ENCODE measurements at places on chromosomes 3 and 15.

DNA sequence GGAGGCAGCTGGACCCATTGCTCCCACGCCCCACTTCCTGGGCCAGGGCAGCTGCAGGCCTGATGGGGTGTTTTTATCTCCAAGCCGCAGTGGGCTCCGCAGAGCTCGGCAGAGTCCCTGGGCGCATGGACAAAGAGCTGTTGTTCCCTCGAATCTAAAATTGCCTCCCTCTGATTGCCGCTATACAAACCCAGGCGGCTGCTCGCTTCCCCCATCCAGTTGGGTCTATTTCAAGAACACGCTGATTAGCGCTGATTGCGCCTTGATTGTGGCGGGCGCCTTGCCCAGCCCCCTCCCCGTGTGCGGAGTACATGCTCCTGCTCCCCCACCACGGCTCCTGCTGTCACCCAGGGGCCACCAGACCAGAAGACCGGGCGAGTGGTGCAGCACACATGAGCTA lies 43.4 kb upstream of the SLC6A1 start:
- DNase-seq = no peak

- no peak for DNase-seq
Observed at GRCh38 chr3:151866711-151867410, 6.6 kb upstream of the SUCNR1 start.

DNA sequence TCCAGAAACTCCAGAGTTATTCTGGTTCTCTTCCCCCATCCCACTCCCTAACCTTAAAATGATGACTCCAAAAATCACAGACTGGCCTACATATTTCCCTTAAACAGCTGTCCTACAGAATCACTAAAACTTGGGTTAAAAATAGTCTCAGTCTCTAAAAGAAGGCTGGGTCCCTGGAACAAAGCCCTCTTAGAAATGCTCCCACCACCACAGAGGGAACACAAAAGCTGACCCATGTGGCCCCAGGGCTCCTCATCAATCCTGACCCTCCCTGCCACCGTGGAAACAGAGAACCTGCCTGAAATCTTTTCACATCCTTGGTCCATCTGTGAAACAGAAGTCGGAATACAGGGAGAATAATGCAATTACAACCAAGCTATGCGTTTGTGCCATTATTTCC lies 55.7 kb upstream of the DCLK3 start:
- no peak for DNase-seq

GRCh38 chr3:156383441-156384025 lies 171.4 kb downstream of the SSR3 start:
- no peak for DNase-seq

All from CD4-positive, alpha-beta T cell treated with Interleukin-15 for 1 hour (primary cell).